IPS DF 19.7 (cell line): ENCODE measurements at places on chromosomes 16 and 17.

DNA sequence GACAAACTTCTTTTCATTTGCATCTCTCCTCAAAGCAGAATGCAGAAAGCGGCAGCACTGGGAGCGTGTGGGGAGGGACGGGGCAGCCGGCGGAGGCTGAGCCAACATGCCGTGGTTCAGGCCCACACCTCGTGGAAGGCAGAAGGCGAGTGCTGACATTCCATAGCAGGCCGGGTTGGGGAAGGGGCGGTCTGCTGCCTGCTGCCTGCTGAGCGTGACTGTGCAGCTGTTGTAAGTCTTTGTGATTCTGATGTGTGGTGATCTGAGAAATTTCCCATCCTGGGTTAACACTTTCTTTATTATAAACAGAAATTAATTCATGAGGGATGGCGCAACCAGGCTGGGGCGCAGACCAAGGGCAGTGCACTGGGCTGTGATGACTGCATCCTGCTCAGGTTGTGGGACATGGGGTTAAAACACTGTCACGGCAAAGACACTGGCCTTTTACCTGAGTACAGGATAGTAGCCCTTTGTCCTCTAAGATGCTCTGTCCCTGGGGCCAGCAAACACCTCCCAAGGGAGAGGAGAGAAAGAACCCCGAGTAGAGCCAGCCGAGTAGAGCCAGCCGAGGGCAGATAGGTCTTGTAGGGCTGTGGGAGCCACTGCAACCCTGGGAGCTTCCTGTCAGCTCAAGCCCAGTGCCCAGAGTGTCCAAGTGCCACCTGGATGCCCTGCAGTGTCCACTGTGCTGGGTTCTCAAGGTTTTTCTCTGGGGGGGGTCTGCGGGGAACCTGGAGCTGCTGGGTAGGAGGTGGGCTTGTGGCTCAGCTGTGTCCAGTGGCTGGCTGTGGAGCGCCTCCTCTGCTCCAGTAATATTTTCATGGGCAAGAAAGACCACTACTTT is 8.8 kb upstream of the DNASE1 start:
- DNase-seq, result no peak

- DNase-seq, result no peak
Measured at GRCh38 chr16:54365990-54366634, 79.5 kb upstream of the IRX3 start.

DNA sequence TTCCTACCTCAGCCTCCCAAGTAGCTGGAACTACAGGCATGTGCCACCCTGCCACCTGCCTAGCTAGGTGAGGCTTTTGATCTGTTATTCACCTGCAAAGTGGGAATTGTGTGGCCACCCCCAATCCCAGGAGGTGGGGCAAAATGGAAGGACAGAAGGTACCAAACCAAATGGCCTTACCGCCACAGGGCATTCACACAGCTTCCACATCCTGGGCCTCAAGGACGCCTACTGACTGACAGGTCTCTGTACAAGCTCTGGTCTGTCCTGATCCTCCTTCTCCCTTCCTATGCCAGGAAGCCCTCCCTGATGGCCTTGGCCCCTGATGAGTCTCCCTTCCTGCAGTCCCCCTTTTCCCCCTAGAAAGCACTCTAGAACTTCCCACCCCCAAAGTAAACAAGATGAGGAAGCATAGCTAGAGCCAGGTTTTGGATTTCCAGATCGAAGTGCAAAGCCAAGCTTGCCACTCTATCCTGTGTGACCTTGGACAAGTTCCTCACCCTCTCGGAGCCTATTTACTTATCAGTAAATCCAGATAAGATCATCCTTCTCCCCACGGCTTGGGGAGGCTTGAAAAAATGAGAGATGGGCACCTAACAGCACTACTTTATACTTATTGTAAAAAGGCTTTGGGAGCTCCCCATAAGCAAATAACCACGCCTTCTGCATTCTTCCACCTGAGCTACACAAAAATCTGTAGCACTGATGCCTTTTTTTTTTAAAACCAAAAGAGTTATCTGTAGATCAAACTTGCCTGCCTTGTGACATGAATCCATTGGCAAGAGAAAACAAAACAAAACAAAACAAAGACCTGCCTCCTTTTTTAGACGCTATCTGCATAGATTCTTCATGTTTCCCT is 4.5 kb downstream of the PLLP start:
- no peak for DNase-seq

GRCh38 chr17:64107500-64108236 is 22.3 kb downstream of the ERN1 start:
- DNase-seq, result no peak

- DNase-seq, result no peak
Measured at GRCh38 chr17:72191921-72192799, 71.3 kb downstream of the SOX9 start.

GRCh38 chr17:55334881-55335540 is 70.3 kb downstream of the HLF start:
- DNase-seq, result no peak

DNA sequence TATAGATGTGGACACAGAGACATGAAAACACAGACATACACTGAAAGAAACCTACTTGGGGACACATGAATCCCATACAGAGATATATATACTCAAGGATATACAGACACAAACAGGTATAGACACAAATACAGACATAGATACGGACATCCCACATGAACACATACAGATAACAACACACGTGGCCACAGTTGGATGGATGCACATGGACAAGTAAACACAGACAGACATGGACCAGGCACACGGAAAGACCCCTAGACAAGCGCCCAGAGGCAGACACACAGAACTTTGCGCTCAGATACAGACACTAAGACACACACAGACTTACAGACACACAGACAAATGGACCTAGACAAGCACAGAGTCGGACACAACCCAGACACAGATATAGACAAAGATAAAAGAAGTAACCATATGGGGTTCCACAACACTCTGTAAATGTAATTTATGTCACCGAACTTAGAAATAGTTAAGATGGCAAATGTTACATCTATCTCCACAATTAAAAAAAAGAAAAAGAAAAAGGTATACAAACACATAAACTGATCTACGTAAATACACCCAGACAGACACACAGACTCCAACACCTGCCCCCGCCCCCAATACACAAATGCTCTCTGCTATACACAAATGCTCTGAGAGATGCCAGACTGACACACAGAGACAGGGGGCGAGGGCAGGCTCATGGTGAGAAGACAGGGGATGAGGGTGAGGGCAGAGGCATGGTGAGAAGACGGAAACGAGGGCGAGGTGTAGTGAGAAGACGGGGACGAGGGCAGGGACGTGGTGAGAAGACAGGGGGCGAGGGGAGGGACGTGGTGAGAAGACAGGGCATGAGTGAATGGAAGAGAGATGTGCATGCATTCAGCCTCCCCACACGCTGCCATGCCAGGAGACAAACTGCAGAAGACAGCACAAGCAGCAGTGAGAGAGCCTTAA is 118.3 kb downstream of the SMG6 start:
- DNase-seq, result no peak

DNA sequence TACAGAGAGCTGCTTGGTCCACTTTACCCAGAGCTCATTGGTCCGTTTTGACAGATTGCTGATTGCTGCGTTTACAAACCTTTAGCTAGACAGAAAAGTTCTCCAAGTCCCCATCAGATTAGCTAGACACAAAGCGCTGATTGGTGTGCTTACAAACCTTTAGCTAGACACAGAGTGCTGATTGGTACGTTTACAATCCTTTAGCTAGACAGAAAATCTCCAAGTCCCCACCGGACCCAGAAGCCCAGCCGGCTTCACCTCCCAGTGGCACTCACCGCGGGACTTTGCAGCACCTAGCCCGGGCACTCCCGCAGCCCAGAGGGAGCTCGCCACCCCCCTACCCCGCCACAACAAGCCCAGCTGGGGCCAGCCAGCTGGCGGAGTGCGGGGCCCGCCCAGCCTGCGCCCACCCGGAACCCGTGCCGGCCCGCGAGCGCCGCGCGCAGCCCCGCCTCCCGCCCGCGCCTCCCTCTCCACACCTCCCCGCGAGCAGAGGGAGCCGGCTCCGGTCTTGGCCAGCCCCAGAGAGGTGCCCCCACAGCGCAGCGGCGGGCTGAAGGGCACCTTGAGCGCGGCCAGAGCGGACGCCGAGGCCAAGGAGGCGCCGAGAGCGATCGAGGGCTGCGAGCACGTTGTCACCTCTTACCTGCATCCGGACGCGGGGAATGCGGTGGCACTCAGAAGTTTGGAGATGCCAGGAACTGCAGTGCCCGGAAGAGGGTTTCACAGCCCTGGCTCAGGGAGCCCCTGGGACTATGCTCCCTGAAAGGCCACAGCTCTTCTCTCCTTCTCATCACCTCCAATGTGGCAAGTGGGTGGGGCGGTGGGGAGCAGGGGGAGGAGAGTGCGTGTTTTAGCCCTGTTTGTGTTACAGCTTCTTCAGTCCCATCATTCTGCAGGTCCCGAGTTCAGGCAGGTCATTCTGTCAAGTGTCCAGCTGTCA is 1504.5 kb downstream of the CDH11 start:
- no peak for DNase-seq

DNA sequence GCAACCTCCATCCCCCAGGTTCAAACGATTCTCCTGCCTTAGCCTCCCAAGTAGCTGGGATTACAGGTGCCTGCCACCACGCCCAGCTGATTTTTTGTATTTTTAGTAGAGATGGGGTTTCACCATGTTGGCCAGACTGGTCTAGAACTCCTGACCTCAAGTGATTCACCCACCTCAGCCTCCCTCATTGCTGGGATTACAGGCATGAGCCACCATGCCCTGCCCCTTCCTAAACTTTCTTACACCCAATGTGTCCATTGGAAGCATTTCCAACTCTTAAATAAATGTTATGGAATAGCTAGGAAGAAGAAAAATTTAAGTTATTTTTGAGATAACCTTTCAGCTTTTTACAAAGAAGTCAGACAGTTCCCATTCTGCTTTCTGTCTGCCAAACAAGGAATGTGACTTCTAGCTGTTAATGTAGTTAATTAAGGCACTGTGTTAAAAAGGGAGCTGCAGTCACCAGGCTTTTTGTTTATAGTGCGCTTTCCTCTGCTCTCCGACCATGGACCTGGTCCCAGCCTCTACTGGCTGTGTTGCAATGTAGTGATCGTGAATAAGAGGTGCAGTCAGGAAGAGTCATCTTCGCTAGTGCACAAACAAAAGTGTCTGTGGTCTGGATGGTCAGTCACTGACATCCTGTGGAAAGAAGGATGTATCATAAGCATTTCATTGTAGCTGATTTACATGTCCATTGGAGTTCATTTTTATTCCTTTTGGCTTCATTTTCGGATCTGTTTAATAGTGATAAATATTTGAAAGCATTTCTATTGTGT is 39.7 kb downstream of the USP10 start:
- DNase-seq, result no peak

DNA sequence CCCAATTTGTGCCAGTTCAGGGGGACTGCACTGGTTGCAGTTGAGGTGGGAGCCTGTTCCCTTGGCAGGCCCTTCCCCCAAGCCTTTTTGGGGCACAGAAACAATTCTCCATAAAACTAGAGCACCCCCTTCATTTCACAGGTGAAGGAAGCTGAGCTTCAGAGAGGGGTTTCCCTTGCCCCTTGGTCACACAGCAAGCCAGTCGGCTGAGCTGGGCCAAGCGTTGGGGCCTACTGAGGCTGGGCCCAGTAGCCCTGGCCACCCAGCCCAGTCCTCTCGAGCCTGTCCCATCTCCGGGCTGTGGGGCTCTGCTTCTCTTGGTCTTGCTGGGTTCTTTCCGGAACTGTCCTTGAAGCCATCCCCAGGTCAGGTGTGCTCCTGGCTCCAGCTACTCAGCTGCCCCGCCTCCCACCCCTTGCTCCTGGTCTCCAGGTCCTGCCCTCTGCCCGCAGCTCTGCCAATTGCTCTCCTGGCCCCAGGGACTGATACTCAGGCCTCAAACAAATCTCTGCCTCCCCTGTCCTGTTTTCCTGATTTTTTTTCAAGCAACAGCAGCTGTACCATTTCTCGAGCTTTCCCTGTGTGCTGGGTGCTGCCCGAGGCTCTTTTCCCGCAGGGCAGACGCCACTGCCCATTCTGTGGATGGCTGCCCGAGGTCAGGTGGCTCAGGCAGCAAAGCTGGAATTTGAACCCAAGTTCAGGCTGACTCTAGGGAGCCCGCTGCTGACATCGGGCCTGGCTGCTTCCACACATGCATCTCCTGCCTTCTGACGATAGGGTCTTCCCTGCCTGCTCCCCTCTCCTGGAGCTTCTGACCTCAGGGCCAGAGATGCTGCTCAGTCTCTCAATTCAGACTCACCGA is 87.4 kb upstream of the NKD1 start:
- DNase-seq, result no peak

- DNase-seq, result no peak
Measured at GRCh38 chr17:6514371-6514770, 42.0 kb downstream of the PITPNM3 start.

GRCh38 chr16:46911038-46911437 is 26.9 kb downstream of the GPT2 start:
- DNase-seq, result no peak

- DNase-seq, result no peak
Measured at GRCh38 chr16:75262104-75262799, 10.8 kb upstream of the BCAR1 start.

- DNase-seq, result no peak
Measured at GRCh38 chr16:71192387-71192786, 38.1 kb downstream of the HYDIN start.

DNA sequence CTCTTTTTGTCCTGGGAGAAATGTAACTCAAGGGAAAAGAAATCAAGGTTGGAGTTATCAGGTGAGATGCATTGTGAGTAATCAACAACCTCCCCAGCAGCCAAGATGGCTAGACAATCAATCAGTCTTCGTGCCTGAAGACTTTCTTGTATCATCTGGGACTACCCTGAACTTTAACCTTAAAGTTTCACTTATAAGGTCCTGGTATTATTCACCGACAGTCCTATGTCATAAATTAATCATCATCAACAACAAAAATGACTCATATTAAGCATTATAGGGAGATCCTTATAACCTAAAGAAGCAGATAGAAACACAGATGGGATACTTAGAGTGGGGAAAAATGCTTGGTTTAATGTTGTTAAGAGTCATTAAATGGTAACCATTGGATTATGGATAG is 7.7 kb upstream of the TEKT3 start:
- DNase-seq, result no peak

DNA sequence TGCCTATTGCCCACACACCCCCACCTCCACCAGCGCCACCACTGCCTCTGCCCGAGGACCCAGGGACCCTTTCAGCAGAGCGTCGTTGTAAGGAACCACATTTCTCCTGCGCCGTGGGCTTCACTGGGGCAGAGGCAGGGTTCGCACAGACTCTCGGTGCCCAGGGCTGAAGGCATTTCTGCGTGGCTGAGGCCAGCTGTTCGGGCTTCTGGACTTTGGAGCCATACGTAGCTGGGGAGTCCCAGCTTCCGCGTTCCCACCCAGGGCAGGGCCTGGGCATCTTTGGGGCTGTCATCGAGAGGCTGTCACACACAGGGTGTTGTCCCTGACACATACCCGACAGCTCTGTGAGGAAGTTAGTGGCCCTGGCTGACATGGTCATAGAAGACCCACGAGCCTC is 16.0 kb upstream of the SMIM5 start:
- no peak for DNase-seq

DNA sequence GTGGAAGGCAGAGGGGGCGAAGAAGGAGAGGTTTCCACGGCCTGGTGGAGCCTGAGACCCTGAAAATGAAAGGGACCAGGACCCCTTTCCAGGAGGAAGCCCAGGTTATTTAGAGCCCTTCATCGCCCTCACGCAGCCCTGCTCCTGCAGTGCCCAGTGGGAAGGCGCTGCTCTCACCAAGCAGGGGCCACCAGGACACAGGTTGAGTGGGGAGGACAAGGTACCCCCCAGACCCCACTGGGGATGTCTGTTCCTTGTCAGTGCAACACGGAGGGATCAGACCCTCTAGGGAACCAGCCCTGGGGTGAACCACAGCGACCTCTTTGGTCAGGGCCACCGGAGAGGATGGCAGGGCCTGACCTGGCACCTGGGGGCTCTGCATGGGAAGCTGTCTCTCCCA is 163.9 kb downstream of the C16orf95 start:
- DNase-seq, result no peak

GRCh38 chr17:77867976-77868713 is 90.4 kb upstream of the TNRC6C start:
- DNase-seq, result no peak
